ENCODE measurements at places on chromosomes 5 and 9.

GRCh38 chr9:32258482-32258881, 126.0 kb upstream of the ACO1 start:
- no peak for DNase-seq

DNA sequence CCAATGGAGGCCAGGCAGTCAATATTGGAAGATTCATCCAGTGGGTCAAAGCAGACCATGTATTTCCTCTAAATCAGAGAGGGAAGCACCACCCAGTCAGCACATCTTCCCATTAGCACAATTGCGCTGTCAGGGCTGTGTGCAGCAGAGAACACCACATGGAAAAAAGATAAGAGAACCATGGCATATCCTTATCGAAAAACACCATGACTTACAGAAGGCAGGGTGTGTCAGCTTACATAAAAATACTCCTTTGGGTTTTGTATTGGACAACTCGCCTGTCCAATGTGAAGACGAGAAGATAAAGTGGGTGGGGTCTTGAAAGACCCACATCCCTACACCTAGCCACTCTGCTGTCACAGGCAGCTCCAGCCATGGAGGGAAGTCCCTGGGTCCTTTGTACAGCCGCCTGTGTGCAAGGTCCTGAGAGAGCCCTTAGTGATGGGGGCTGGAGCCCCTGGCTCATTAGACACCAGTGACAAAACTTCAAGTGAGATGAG, 71.9 kb upstream of the SPATA31E1 start:
- no peak for DNase-seq

DNA sequence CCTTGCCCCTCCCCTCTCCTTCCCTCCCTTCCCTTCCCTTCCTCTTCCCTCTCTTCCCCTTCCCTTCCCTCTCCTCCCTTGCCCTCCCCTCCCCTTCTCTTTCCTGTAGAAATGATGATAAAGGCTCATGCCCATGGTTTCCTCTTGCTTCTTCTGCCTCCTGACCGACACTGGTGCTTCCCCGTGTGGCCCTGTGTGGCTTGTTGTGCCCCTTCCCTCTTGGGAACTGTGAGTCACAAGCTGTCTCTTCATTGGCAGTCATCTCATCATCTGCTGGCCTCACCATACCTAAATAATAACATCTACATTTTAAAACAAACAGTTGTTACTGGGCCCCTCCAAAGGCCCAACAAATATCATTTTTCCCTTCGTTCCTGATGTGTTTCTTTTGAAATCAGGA, 11.7 kb upstream of the CARNMT1 start:
- DNase-seq = peak; percentile 34

DNA sequence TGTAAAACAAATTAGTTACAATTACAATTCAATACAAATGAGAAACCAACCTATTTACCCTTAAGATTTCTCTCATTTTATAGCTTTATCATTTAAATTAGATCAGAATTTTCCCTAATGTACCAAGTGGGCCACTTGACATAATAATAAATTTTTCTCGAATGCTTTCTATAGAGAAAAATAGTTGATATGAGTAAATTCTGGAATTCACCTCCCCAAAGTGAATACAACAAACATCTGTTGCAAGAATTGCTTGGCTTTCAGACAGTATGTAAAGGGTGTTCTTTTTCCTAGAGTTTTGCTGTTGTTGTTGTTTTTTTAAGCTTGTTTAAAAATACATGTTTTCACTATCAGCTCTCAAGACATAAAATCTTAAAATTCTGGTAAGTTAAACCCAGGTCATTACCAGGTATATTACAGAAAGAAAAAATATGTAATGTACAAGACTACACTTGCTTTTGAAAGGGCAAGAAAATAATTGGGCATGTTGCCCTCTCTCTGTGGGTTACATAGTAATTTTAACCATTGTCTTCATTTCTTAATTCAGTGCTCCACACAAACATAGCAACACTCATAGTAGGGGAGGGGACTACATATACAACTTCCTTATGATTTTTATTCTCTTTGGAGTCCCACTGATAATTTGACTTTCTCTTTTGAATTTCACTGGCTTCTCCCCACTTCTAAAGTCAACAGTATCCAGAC, 200.6 kb downstream of the ARL15 start:
- no peak for DNase-seq

GRCh38 chr9:110317911-110318310, 19.8 kb downstream of the TXNDC8 start:
- DNase-seq = no peak

GRCh38 chr5:37553720-37554404, 174.7 kb downstream of the WDR70 start:
- DNase-seq = peak; percentile 28

Measured in fibroblast of skin of back (primary cell).